ENCODE measurements at places on chromosomes 5 and 9.

- H3K27ac ChIP-seq: peak overlapping the region; percentile 42
- H3K27me3 ChIP-seq: no peaks in the 10 kb centered on the region
- H3K36me3 ChIP-seq: no peaks in the 10 kb centered on the region
- peak; percentile 43 for DNase-seq
- H3K4me1 ChIP-seq: peaks cover 12% of the 10 kb centered on the region
- H3K4me3 ChIP-seq: no peak overlapping the region
These were observed 213.5 kb downstream of the GLIS3 start for GRCh38 chr9:4086119-4087090.

- H3K4me3 ChIP-seq: no peak overlapping the region
- H3K27ac ChIP-seq: no peak overlapping the region
- no peak for DNase-seq
- H3K27me3 ChIP-seq: no peaks in the 10 kb centered on the region
- peaks cover 64% of the 10 kb centered on the region for H3K36me3 ChIP-seq
These were observed 7.9 kb upstream of the TMEM210 start for GRCh38 chr9:137179761-137180160.

GRCh38 chr9:114316605-114317230 is 6.2 kb upstream of the ORM1 start:
- H3K27ac ChIP-seq: no peak overlapping the region
- H3K27me3 ChIP-seq: no peaks in the 10 kb centered on the region
- H3K36me3 ChIP-seq: no peaks in the 10 kb centered on the region
- H3K4me3 ChIP-seq: no peak overlapping the region
- no peak for DNase-seq

- no peak overlapping the region for H3K27ac ChIP-seq
- H3K27me3 ChIP-seq: no peaks in the 10 kb centered on the region
- peaks cover 47% of the 10 kb centered on the region for H3K36me3 ChIP-seq
These were observed 131.2 kb downstream of the DAB2IP start for GRCh38 chr9:121782514-121783110.

DNA sequence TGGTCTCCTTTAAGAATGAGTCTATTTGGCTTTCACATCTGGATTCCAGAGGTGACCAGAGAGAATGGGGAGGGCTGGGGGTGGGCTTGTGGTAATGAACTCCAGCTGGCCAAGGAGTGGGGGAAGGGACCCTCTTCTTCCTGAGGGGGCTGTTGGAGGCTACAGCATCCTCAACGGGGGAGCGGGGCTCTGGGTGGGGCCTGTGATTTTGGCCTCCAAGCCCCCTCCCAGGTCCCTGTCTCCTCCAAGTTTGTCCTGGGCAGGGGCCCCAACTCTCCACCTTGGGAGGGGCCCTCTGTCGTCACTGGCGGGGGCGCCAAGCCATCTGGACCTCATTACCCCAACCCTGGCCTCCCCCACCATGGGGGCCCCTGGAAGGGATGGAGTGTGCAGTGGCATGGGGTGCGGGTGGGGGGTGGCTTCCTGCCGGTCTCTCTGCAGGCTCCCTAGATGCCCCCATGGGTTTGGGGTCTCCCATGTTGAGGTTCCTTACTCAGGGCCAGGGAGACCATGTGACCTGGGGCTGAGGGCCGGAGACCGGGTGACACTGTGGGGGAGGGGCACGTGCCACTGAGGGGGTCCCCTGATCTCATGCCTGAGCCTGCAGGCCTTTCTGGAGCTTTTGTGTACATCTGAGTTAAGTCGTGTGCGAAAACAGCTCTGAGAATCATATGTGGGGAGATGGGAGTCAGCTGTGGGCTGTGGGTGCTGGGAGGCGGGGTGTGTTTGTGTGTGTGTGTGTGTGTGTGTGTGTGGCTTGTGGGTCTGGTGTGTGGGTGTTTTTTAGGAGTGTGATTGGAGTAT is 32.4 kb downstream of the GOLGA2 start:
- H3K4me1 ChIP-seq: peaks cover 26% of the 10 kb centered on the region
- H3K4me3 ChIP-seq: no peak overlapping the region
- DNase-seq: peak; percentile 21
- no peaks in the 10 kb centered on the region for H3K36me3 ChIP-seq
- H3K27ac ChIP-seq: no peak overlapping the region
- no peaks in the 10 kb centered on the region for H3K27me3 ChIP-seq

DNA sequence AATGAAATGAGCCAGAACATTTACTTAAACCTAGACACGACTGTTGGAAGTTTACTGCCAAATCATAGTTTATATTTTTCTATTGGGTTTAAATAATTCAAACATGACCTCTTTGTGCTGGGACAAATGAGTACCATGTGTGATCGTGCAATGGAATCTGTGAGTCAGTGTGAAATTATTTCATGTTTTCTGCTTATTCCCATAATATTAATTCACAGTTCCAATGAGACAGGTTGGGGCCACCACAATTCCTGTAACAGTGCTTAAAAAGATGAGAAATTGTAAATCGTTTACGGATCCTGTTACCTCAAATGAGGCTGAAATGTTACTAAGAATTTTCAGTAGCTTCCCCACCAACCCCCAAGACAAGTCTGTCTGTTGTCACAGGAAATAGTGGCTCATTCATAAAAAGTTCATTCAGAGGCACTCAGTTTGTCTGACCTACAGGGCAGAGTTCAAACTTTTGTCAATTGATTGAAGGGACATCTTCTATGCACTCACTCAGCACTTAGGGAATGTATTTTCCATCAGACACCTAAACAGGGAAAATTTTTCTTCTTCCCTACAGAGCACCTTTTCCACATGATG is 563.9 kb upstream of the ADAMTS16 start:
- H3K36me3 ChIP-seq: no peaks in the 10 kb centered on the region
- no peaks in the 10 kb centered on the region for H3K4me1 ChIP-seq
- no peak overlapping the region for H3K27ac ChIP-seq
- DNase-seq: no peak
- no peak overlapping the region for H3K4me3 ChIP-seq
- no peaks in the 10 kb centered on the region for H3K27me3 ChIP-seq

GRCh38 chr9:87063871-87064270 is 116.6 kb upstream of the GAS1 start:
- H3K4me1 ChIP-seq: 0 out of 2 replicates have a peak, but pooled peaks cover 2% of the 10 kb centered on the region
- H3K36me3 ChIP-seq: no peaks in the 10 kb centered on the region
- H3K4me3 ChIP-seq: no peak overlapping the region
- no peaks in the 10 kb centered on the region for H3K27me3 ChIP-seq

GRCh38 chr9:112569186-112569585 is 82.6 kb downstream of the KIAA1958 start:
- H3K36me3 ChIP-seq: no peaks in the 10 kb centered on the region
- no peaks in the 10 kb centered on the region for H3K27me3 ChIP-seq
- DNase-seq: peak; percentile 86
- no peak overlapping the region for H3K27ac ChIP-seq
- H3K4me3 ChIP-seq: no peak overlapping the region

DNA sequence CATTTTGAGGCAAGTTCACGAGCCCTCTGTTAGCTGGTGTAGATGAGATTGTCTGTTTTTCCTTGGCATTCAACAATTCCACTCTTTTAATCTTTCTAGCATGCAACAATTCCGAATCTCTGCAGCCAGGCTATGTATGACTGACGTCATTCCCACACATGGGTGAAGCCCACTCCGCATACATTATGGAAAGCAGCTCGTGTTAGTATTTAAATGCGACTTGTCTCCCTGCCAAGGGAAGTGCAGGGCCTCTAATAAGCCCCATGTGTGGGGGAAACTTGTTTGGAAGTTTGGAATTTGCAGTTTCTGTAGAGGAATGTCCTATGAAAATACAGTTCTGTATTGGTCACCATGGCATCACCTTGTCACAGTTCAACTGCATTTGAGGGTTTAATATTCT is 146.0 kb upstream of the FBXL7 start:
- no peak overlapping the region for H3K27ac ChIP-seq
- no peak overlapping the region for H3K4me3 ChIP-seq
- H3K27me3 ChIP-seq: no peaks in the 10 kb centered on the region
- no peaks in the 10 kb centered on the region for H3K4me1 ChIP-seq
- no peak for DNase-seq
- no peaks in the 10 kb centered on the region for H3K36me3 ChIP-seq

DNA sequence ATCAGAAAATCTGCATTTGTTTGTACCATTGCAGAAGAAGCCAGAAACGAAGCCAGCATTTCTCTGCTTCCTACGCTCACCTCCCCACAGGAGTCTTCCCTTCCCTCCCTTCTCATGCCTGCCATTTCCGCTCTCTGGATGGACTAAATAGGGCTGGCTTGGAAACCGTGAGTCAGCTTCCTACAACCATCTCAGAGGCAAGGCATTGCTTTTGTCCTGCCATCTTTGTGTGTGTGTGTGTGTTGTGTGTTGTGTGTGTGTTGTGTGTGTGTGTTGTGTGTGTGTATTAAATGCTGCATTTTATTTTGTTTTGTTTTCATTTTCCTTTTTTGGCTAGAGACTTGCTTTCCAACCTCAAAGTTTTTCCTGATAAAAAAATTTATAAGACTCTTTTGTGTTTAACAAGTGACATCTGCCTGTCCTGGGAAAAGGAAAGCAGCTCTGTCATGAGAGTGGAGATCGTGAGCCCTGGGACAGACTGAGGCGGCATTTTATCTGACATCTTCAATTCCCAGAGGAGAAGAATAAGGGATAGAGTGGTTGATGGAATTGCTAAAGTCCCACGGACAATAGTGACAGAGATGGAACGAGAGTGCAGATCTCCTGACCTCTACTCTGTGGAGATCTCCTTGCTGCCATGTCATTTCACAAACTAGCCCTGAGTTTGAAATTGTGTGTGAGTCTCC is 7.5 kb upstream of the EGFLAM start:
- H3K4me3 ChIP-seq: no peak overlapping the region
- no peaks in the 10 kb centered on the region for H3K36me3 ChIP-seq
- no peak for DNase-seq
- no peaks in the 10 kb centered on the region for H3K4me1 ChIP-seq
- H3K27me3 ChIP-seq: peaks cover 9% of the 10 kb centered on the region
- H3K27ac ChIP-seq: no peak overlapping the region

GRCh38 chr5:148177207-148177606 is 8.9 kb downstream of the SPINK14 start:
- no peak overlapping the region for H3K27ac ChIP-seq
- H3K36me3 ChIP-seq: no peaks in the 10 kb centered on the region
- no peak for DNase-seq
- H3K27me3 ChIP-seq: no peaks in the 10 kb centered on the region

- H3K4me1 ChIP-seq: no peaks in the 10 kb centered on the region
- H3K27me3 ChIP-seq: no peaks in the 10 kb centered on the region
- DNase-seq: no peak
- no peak overlapping the region for H3K27ac ChIP-seq
- H3K36me3 ChIP-seq: no peaks in the 10 kb centered on the region
These were observed 273.7 kb upstream of the PIK3R1 start for GRCh38 chr5:67941614-67942401.

DNA sequence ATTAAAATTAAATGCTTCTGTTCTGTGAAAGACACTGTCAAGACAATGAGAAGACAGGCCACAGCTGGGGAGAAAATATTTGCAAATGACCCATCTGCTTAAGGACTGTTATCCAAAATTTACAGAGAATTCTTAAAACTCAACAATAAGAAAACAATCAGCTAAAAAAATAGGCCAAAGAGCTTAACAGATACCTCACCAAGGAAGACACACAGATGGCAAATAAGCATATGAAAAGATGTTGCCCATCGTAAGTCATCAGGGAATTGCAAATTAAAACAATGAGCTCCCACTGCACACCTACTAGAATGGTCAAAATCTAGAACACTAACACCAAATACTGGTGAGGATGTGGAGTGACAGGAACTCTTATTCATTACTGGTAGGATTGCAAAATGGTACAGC is 10.3 kb downstream of the WNK2 start:
- no peak for DNase-seq
- no peaks in the 10 kb centered on the region for H3K36me3 ChIP-seq
- H3K27ac ChIP-seq: no peak overlapping the region
- no peak overlapping the region for H3K4me3 ChIP-seq
- no peaks in the 10 kb centered on the region for H3K4me1 ChIP-seq

- H3K27me3 ChIP-seq: no peaks in the 10 kb centered on the region
- no peaks in the 10 kb centered on the region for H3K4me1 ChIP-seq
- H3K27ac ChIP-seq: no peak overlapping the region
These were observed 5.3 kb downstream of the MFAP3 start for GRCh38 chr5:154044099-154044498.

GRCh38 chr5:17359451-17360011 is 138.5 kb upstream of the TAF11L2 start:
- H3K4me3 ChIP-seq: no peak overlapping the region
- DNase-seq: peak; percentile 33
- H3K36me3 ChIP-seq: no peaks in the 10 kb centered on the region
- H3K27me3 ChIP-seq: no peaks in the 10 kb centered on the region
- no peaks in the 10 kb centered on the region for H3K4me1 ChIP-seq

DNA sequence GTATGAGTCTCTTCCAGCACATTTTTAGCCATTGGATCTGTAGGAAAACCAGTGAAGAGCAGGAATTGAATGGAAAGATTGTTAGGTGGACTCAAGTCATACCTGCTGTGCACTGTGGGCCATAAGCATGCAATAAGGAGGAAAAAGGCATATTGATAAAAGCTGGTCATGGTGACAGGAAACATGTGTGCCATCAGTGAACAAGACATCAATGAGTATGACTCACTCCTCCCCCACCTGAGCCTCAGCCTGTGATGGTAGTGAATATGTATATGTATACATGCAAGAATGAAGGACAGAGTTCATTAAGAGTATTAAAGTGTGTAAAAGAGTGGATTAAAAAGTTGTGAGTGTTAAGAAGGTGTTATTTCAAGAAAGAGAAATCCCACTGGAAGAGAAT is 164.5 kb downstream of the TMEM38B start:
- H3K27me3 ChIP-seq: no peaks in the 10 kb centered on the region
- no peaks in the 10 kb centered on the region for H3K36me3 ChIP-seq
- no peak for DNase-seq
- no peak overlapping the region for H3K27ac ChIP-seq
- H3K4me1 ChIP-seq: no peaks in the 10 kb centered on the region
- no peak overlapping the region for H3K4me3 ChIP-seq

- no peak overlapping the region for H3K4me3 ChIP-seq
- no peaks in the 10 kb centered on the region for H3K4me1 ChIP-seq
- no peak for DNase-seq
These were observed 185.2 kb downstream of the IRX2 start for GRCh38 chr5:2566284-2566683.

DNA sequence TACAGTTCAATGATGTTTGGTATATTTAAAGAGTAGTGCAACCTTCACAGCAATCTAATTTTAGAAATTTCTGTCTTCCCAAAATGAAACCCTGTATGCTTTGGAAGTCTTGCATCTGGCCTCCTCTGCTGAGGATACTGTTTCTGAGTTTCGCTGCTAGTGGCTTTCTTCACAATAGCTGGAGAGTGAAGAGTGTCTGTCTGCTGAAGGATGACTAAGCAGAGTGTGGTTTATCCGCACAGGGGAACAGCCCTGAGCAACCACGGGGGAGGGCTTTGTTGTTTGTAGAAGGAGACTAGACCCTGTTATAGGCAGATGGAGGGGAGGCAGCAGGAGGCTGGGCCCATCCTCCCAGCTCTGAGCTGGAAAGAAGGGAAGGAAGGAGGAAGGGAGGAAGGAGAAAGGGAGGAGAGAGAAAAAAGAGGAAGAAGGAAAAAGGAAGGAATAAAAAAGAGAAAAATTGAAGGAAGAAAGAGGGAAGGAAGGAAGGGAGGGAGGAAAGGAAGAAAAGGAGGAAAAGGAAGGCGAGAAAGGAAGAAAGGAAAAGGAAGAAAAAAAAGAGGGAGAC is 10.5 kb upstream of the IRX2 start:
- H3K4me1 ChIP-seq: no peaks in the 10 kb centered on the region
- no peak overlapping the region for H3K27ac ChIP-seq
- no peaks in the 10 kb centered on the region for H3K36me3 ChIP-seq
- H3K4me3 ChIP-seq: no peak overlapping the region
- H3K27me3 ChIP-seq: peaks cover 3% of the 10 kb centered on the region

- no peaks in the 10 kb centered on the region for H3K4me1 ChIP-seq
- DNase-seq: no peak
- no peak overlapping the region for H3K4me3 ChIP-seq
- no peaks in the 10 kb centered on the region for H3K27me3 ChIP-seq
These were observed 3.6 kb downstream of the SCAMP1 start for GRCh38 chr5:78364005-78364404.

- H3K27ac ChIP-seq: no peak overlapping the region
- H3K27me3 ChIP-seq: no peaks in the 10 kb centered on the region
- H3K4me3 ChIP-seq: no peak overlapping the region
- H3K36me3 ChIP-seq: peaks cover 30% of the 10 kb centered on the region
These were observed 41.3 kb downstream of the UGCG start for GRCh38 chr9:111937781-111938426.

Measured in IMR-90 (cell line).